Posterior vena cava (tissue), 2 donors: ENCODE measurements at places on chromosomes 4 and X.
A peak's percentile ranks its signal among the peaks of the same experiment; 100 is the strongest.

DNA sequence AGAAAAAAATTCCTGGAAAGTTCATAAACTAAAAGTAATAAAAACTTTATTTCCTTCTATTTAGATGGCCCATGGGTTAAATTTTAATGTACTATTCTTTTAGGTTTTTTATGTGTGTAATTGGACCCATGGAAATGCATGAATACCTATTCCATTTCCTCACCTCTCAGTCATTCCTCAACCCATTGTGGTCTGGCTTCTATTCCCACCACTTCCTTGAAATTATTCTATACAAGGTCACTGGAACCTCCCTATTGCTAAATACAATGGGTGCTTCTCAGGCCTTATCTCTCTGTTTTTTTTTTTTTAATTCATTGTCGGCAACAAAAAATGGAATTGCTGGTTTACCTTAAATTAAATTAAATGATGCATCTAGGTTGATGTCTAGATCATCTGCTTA lies 17.2 kb downstream of the SLC39A8 start:
- DNase-seq: no peak

DNA sequence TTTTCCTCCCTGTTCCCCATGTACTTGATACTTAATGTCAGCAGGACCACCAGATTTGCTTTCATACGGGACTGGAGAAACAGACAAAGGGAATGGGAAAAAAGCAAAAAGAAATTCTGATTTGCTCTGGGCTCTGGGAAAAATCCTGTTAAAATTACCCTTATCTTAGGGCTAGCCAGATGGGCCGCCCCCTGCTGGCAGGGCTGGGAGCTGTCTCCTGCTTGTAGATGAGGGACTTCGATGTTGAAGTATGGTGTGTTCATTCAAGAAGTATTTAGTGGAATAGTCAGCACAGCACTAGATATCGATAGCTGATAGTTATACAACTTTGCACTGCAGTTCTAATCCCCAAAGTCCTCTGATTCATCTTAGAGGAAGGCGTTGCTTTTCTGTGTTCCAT lies 45.8 kb downstream of the BCORL1 start:
- DNase-seq: peak; percentile 87

- no peak for DNase-seq
These were observed 368.5 kb upstream of the GRID2 start for GRCh38 chr4:91935217-91935616.

- DNase-seq: no peak
These were observed 19.0 kb downstream of the MAGEC2 start for GRCh38 chrX:142186103-142186502.

GRCh38 chr4:83449009-83449408 lies 6.6 kb downstream of the HELQ start:
- DNase-seq: no peak

- DNase-seq: no peak
These were observed 197.1 kb upstream of the MAGEB18 start for GRCh38 chrX:25941087-25941486.

DNA sequence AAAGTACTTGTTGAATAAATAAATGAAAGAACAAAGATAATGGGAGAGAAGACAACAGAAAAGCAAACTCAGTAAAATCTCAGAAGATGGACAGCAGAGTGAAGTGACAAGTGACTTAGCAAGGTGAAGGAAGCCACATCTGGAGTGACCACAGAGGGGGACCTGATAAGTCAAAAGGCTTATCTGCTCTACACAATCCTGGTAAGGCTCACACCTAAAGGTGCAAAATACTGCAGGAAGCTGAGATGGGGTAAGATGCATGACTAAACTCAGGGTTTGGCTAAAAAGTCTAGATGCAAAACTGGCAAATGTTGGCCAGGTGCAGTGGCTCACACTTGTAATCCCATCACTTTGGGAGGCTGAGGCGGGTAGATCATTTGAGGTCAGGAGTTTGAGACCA lies 22.2 kb downstream of the TRMT2B start:
- DNase-seq: no peak

DNA sequence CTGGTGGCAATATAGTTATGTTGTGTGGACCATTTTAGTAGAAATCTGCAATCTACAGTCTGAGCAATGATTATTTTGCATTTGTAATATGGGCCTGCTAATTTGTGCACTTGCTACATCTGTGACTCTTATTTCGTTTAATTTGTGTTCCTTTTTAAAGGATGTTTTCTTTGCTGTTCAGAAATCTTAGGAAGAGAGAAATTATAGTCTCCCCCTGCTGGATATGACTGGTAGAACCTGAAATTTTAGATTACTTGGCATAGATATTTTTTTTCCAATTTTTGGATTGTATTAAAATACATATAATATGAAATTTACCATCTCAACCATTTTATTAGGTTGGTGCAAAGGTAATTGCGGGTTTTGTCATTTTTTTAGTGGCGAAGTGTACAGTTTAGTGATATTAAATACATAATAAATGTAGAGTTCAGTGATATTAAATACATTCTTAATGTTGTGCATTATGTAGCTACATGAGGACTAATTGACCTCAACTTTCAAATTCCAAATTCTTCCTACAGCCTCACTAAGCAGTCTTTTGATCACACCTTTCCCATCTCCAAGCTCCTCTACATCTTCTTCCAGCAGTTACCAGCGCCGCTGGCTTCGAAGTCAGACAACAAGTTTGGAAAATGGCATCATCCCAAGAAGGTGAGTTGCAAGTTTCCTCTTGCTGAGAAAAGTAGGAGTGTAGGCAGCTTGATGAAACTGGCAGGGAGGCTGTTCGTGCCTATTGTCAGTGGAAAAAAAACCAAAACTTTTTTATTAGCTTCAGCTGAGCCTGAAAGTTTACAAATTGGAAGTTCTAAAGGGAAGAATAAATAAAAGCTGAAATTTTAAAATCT lies 82.2 kb downstream of the FNIP2 start:
- DNase-seq: no peak
